NCI-H2029 (cell line): ENCODE measurements at places on chromosomes 3 and 15.

GRCh38 chr3:152026033-152026556 lies 152.7 kb downstream of the SUCNR1 start:
- DNase-seq = peak; percentile 19

GRCh38 chr3:10322352-10322710 lies 1.4 kb upstream of the SEC13 start:
- no peak for DNase-seq

GRCh38 chr15:86865920-86866319 lies 786.2 kb downstream of the AGBL1 start:
- DNase-seq = no peak

GRCh38 chr15:69522361-69522760 lies 69.7 kb downstream of the RPLP1 start:
- no peak for DNase-seq

GRCh38 chr15:52101542-52102323 lies 10.8 kb downstream of the BCL2L10 start:
- DNase-seq = no peak

DNA sequence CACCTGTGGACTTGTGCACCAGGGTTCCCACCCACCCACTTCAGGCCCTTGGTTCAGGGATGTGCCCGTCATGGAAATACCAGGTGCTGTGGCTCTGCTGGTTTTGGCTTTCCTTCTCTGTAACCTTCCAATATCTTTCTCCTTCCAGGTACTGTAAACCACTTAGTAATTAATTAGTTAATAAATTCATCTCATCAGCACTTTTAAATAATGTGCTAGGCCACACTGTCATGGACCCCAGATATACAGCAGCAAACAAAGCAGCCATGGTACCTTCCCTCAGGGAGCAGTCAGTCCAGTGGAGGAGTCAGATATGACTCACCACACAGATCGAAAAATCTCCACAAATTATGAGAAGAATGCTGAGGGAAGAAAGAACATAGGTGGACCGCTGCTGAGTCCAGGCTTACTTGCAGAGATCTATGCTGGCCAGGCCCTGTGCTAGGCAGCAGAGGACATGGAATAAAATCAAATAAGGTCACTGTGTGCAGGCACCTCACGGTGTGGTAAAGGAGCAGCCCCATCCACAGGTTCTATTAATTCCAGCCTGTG lies 6.8 kb upstream of the GATA2 start:
- no peak for DNase-seq

- DNase-seq = no peak
Measured at GRCh38 chr3:105606016-105606415, 239.3 kb downstream of the ALCAM start.

DNA sequence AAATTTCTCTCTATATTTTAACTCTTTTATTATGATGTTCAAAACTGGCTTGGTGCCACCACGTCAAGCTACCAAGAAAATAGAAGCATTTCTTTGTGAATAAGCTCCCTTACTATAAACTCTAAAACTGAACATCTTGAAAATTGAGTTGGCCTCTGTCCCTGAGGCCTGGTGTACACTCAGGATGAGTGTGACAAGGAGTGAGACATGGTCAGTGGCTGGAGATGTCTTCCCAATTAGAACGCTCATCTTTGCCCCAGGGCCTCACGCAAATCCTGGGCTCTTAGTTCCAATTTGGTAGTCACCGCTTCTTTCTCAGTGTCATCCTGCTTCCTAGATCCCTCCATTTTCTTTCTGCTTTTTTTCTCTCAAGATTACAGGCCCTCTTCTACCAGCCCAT lies 26.2 kb downstream of the SLC2A2 start:
- no peak for DNase-seq

DNA sequence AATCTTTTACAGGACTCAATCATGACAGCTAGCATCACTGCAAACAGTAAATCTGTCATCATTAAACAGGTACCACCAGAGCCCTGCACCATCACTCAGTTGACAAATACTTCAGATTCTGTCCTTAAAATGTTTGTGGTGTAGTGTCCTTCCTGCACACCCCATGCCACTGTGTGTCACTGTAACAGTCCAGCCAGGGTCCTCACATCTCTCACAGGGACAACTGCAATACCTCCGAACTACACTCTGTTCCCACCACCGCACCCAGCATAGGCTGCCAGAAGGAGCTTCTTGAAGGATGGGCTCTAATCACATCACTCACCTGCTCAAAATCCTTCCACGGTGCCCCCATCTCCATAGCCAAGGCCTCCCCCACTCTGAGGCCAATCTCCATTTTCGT lies 90.2 kb upstream of the FGF12 start:
- no peak for DNase-seq

DNA sequence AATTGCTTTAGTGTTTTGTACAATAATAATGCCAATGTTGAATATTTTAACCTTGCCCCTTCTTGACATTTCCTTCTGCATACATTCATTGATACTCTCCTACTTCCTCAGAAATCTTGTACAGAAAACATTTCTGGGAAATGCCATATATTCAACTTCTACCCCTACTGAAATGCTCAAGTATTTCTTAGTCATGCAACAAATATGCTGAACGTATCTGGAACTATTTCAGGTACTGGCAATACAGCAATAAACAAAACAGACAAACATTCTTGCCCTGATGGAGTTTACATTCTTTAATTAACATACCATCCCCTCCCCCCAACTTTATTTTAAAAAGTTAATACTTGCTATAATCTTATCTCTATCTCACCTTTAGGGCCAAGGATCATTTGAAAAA lies 147.2 kb downstream of the STAG1 start:
- no peak for DNase-seq

- peak; percentile 42 for DNase-seq
Measured at GRCh38 chr3:13022348-13023234, 50.6 kb downstream of the IQSEC1 start.

- no peak for DNase-seq
Measured at GRCh38 chr3:134754768-134755559, 40.1 kb upstream of the EPHB1 start.

GRCh38 chr3:85387913-85388505 lies 429.2 kb downstream of the CADM2 start:
- DNase-seq = peak; percentile 21

GRCh38 chr3:146881966-146882760 lies 277.0 kb upstream of the PLSCR5 start:
- no peak for DNase-seq

- DNase-seq = no peak
Measured at GRCh38 chr15:86155551-86155950, 75.9 kb downstream of the AGBL1 start.

DNA sequence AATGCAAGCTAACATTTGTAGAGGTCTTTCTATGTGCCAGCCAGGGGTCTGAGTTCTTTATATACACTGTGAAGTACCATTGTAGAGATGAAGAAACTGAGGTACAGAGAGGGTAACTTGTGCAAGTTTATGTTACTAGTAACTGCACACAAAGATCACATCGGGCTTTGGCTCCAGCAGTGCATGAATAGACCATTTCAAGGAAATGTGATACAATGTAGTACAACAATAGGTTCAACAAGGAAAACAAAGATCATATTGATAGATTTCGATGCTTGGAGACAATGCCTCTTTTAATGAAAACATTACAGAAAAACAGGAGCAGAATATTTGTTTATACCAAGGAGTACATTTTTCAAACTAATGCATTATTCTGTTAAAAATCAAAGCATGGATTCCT lies 115.3 kb downstream of the POLR2M start:
- no peak for DNase-seq

DNA sequence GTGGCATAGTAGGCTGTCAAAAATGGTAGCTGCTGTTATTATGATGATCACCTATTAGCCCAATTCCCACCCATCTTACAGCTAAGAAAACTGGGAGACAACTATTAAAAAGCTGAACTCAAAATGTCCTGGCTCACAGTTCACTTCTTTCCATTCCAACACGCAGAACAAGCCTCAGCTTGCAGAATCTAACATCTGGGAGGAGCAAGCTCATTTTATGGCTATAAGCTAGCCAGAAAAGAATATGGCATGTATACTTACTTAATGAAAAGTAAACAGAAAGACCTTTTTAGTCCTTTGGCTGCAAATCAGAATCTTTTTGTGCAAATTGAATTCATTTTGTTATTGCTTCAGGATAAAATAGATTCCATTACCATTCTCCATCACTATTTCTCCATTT lies 34.8 kb upstream of the CFAP20DC start:
- DNase-seq = no peak

DNA sequence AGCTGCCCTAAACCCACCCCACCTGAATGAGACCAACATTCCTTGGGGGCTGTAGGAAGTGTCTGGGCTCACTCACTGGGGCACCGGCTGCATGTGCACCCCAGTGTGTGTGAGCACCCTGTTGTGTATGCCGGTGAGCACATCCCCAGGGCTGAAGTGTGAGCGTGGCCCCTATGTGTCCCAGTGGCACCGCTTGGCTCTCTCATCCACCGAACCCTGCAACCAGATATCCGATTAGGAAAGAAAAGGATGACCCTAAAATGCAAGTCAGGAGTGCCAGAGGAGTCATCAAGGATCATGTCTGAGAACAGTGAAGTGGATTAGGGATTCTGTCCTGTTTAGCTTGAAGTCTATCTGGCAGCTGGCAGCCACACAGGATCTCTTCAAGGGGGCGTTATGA lies 84.0 kb upstream of the ALDH1L1 start:
- no peak for DNase-seq

GRCh38 chr3:161673866-161674265 lies 177.3 kb downstream of the OTOL1 start:
- no peak for DNase-seq

DNA sequence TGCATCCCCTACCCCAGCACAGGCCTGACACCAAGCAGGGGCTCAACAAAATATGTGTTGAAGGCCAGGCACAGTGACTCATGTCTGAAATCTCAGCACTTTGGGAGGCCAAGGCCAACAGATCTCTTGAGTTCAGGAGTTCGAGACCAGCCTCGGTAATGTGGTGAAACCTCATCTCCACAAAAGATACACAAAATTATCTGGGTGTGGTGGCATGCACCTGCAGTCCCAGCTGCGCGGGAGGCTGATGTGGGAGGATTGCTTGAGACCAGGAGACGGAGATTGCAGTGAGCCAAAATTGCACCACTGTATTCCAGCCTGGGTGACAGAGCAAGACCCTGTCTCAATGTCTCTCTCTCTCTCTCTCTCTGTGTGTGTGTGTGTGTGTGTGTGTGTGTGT lies 30.7 kb upstream of the CYP11A1 start:
- no peak for DNase-seq
